Astrocyte (in vitro differentiated cells and primary cell): ENCODE measurements at places on chromosomes 2 and 18.

GRCh38 chr18:29181151-29181901 lies 1004.4 kb upstream of the CDH2 start:
- no peak overlapping the region for H3K4me3 ChIP-seq
- no peaks in the 10 kb centered on the region for H3K36me3 ChIP-seq
- H3K4me1 ChIP-seq = peaks cover 22% of the 10 kb centered on the region
- DNase-seq = peak; percentile 97
- H3K27me3 ChIP-seq = no peaks in the 10 kb centered on the region

- no peaks in the 10 kb centered on the region for H3K27me3 ChIP-seq
- H3K4me3 ChIP-seq = no peak overlapping the region
- no peak for DNase-seq
- peaks cover 8% of the 10 kb centered on the region for H3K36me3 ChIP-seq
- H3K27ac ChIP-seq = no peak overlapping the region
Observed at GRCh38 chr2:98551316-98551715, 57.0 kb downstream of the COA5 start.

GRCh38 chr2:75646090-75646582 lies 447 bp upstream of the MRPL19 start:
- H3K27ac ChIP-seq = peak overlapping the region; percentile 78
- H3K36me3 ChIP-seq = peaks cover 13% of the 10 kb centered on the region
- peak overlapping the region; percentile 93 for H3K4me3 ChIP-seq
- DNase-seq = no peak

DNA sequence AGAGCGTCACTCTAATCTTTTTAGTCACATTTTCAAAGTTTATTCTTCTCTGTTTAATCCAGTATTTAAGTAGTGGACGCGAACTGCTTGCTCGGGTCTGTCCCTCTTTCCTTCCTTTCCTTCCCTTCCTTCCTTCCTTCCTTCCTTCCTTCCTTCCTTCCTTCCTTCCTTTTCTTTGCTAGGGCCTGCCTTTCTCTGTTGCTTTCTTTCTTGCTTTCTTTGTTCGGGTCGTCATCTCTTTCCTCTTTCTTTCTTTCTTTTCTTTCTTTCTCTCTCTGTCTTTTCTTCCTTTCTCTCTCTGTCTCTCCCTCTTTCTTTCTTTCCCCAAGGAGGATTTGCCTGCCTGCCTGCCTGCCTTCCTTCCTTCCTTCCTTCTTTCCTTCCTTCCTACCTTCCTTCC lies 3.0 kb upstream of the ACKR3 start:
- H3K4me3 ChIP-seq = no peak overlapping the region
- no peak for DNase-seq
- peaks cover 5% of the 10 kb centered on the region for H3K4me1 ChIP-seq
- peaks cover 40% of the 10 kb centered on the region for H3K27me3 ChIP-seq
- no peak overlapping the region for H3K27ac ChIP-seq

DNA sequence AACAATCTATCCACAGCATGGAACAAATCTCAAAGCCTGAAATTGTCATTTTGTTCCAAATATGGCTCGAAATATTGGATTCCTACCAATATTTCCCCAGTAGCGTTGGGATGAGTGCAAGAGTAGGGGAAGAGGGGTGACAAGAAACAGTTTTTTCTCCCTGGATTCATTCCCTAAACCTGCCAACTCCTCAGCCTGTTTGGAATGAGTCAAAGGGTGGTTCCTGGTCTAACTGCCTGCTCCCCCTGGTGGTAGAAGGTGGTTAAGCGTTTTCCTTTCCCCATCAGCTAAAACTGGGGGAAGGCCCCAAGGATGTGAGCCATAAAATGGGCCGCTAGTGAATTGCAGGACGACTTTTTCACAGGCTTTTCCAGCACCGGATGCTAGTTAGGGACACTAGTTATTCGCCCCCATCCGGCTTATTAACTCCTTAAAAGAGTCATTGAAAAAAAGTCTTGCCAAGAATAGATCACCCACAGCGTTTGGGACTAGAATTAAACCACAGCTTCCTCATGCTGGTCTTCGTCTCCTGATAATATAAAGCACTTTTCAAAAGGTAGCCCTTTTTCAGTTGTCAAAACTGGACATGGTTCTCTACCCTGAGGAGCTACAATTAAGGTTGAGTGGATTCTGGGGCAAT lies 72.5 kb downstream of the DHRS9 start:
- DNase-seq = peak; percentile 38
- H3K27me3 ChIP-seq = no peaks in the 10 kb centered on the region
- no peaks in the 10 kb centered on the region for H3K36me3 ChIP-seq
- H3K27ac ChIP-seq = no peak overlapping the region
- H3K4me3 ChIP-seq = no peak overlapping the region

DNA sequence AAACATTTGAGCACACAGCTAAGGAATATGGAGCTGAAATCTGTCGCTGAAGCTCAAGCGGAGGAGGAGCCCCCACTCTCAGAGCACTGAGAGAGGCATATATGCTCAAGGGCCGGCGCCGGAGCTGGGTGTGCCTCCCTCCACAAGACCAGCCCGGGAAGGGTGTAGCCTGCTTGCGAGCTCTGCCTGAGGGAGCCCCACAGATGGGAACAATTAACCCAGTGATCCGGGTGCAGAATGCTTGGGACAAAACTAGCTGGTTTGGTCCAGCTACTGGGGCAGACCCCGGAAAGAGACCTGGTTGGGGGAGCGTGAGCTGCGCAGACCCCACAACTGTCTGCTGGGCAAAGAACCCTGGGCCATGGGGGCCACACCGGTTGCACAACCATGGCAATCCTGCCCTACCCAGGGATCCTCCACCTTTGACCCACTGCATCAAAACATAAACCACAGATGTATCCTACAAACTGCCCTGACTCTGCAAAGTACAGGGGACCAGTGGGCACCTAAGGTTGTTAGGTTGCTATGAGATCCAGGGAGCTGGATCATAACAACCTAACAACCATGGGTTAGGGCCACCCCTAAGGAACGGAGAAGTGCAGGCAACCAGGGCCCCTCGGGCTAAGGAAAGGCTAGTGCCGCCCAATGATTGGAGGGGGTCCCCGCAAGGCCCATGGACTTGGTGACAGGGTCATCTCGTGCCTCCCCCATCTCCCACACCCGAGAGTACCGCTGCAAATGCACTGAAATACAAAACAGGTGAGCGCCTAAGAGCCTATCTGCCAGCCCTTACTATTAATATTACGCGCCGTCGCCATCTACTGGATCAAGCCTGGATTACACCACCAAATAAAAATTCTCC lies 53.4 kb upstream of the SCN1A start:
- no peaks in the 10 kb centered on the region for H3K27me3 ChIP-seq
- DNase-seq = no peak
- no peak overlapping the region for H3K4me3 ChIP-seq
- no peak overlapping the region for H3K27ac ChIP-seq
- H3K36me3 ChIP-seq = no peaks in the 10 kb centered on the region

DNA sequence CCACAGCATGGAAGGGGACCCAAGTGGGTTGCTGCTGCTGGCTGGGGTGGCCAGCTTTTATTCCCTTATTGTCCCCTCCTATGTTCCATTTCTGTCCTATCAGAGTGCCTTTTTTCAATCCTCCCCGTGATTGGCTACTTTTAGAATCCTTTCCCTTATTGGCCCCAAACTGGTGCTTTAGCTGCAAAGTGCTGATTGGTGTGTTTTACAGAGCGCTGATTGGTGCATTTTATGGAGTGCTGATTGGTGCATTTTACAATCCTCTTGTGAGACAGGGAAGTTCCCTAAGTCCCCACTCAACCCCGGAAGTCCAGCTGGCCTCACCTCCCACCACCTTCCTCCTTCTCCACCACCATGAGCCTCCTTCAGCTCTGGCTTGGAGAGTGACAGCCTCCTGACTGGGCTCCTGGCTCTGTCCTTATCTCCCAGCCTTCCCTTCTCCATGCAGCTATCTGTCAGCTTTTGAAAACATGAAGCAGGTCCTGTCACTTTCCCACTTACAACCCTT lies 20.7 kb upstream of the PLB1 start:
- H3K36me3 ChIP-seq = no peaks in the 10 kb centered on the region
- no peak overlapping the region for H3K27ac ChIP-seq
- no peak for DNase-seq
- H3K27me3 ChIP-seq = no peaks in the 10 kb centered on the region

GRCh38 chr2:236813766-236814165 lies 244.1 kb downstream of the ACKR3 start:
- H3K36me3 ChIP-seq = no peaks in the 10 kb centered on the region
- no peak for DNase-seq
- no peak overlapping the region for H3K4me3 ChIP-seq
- H3K4me1 ChIP-seq = no peaks in the 10 kb centered on the region
- H3K27ac ChIP-seq = no peak overlapping the region

DNA sequence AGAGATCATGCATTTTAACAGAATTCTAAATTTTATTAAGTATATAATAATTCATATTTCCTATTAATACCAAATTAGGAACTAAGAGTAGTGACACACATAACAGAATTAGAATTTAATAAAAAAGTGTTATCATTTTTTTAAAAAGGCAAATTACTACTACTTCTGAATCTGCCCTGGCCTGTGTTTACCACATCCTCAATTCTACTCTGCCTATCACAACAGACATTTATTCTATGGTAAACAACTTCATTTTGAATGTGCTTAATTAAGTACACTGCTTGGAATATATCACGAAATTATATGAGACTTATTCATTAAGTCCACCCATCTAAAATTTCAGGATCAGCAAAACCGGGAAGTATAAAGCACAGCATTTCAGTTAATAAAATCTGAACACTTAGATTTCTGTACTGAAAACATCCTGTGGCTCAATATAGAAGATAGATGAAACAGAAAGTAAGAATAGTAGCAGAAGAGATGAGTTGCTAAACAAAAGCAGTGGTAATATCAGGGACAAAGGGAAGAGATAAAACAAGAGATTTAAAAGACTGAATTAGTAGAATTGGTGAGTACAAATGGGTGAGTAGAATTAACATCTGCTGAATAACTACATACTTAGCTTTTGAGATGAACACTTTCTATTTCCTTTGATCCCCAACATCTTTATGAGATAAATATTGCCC lies 3.7 kb downstream of the SMC6 start:
- H3K27me3 ChIP-seq = no peaks in the 10 kb centered on the region
- DNase-seq = no peak
- no peaks in the 10 kb centered on the region for H3K36me3 ChIP-seq
- no peak overlapping the region for H3K4me3 ChIP-seq
- H3K4me1 ChIP-seq = peaks cover 5% of the 10 kb centered on the region

DNA sequence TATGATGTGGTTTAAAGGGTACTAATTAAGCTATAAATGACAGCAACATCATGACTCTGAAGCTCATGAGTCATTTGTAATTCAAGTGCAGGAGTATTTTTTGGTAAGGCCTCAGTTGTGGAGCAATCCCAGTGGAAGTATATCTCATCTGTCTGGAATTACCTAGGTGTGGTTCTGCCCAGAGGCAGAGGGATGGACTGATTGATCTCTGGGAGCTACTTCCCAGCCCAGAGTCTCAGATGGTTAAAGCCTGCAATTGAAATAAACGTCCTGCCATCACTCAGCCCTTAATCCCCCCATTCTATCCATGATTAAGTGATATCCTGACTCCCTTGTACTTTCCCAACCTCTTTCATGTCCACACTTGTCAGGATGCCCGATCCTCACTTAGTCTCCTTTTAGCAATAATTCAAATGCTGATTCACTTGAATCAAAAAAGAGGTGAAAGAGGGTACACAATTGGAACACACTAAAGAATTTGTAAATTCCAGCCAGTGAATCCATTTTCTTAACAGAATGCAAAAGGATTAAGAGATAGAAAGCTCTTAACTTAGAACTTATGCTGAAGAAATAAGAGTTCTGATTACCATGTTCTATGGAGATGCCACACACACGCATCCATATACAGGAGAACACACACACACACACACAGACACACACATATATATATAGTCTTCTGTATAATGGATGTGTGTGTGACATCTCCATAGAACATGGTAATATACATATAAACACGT lies 664.4 kb downstream of the NYAP2 start:
- H3K27me3 ChIP-seq = no peaks in the 10 kb centered on the region
- H3K4me1 ChIP-seq = peaks cover 6% of the 10 kb centered on the region
- no peak overlapping the region for H3K4me3 ChIP-seq
- peak; percentile 89 for DNase-seq
- no peaks in the 10 kb centered on the region for H3K36me3 ChIP-seq
- peak overlapping the region; percentile 18 for H3K27ac ChIP-seq

DNA sequence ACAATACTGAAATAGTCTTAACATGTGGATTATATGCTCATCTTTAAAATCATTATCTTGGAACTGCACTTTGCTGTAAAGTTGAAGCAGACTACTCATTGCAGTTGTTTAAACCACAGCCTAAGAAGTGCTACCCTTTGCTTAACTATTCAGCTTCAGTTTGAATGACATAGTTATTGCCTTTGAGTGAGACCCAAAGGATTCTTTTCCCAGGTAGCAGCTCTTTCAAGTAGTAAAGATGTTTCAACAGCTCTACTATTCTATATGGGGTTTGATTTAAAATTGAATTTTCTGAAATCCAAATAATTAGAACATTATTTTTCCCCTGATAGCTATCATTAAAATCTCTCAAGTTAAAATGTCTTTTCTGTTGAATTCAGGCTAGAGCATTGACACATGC lies 1.1 kb downstream of the SCG2 start:
- no peak for DNase-seq
- H3K27ac ChIP-seq = no peak overlapping the region
- H3K4me1 ChIP-seq = peaks cover 17% of the 10 kb centered on the region
- no peak overlapping the region for H3K4me3 ChIP-seq
- no peaks in the 10 kb centered on the region for H3K27me3 ChIP-seq
- H3K36me3 ChIP-seq = no peaks in the 10 kb centered on the region

DNA sequence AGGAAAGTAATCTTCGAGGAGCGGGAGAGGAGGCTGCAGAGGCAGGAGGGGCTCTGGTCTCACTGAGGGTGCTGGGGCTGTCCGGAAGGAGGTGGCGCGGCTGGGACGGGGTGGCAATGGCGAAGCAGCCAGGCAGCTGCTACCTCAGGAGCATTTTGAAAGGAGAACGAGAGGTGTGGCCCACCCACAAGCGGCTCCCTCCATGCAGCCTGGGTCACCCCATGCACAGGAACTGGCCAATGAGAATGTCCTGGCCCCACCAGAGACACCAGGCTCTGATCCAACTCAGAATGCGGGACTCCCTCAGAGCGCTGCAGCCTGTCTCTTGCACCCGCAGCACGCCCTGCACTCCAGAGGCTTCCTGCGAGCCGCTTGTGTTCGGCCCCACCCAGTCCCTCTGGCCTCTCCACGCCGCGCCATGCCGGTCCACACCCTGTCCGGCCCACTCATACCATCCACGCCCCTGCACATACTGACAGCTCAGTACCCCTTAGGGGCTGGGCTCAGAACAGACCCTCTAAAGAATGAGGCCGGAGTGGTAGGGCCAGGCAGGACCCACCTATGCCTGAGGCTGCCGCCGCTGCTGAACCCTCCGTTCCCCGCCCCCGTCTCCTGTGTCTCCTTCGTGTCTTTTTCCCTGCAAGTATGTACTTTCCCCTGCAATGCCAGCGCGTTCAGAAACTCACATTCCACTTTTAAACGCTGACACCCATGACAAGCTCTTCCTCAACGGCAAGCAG lies 6.4 kb upstream of the BOK start:
- H3K36me3 ChIP-seq = no peaks in the 10 kb centered on the region
- peaks cover 9% of the 10 kb centered on the region for H3K4me1 ChIP-seq
- H3K4me3 ChIP-seq = no peak overlapping the region
- no peak overlapping the region for H3K27ac ChIP-seq
- no peaks in the 10 kb centered on the region for H3K27me3 ChIP-seq
